ENCODE measurements at places on chromosomes 2 and 18.

DNA sequence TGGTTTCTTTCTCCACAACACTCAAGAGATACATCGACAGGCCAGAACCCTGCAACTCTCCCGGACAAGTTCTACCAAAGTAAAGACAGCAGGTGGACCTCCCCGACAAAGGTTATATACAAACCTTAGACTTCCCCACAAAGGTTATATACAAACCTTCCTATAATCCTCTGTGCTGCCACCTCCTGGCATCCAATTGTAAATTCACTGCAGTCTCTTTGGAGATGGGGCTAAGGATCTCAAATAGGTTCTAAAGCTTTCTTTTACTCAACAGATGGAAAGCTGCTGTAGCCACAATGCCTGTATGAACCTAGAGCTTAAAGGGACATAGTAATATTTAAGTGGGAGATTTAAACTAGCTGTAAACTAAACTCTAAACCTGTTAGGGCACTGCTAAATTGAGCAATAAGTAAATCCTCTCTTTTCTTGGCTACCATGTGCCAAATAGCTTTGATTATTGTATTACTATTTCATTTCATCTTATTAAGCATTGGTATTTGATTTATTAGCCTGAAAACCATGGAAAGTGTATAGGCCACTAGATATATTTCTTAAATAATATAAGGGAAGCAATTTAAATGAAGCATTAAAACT lies 9.8 kb upstream of the MREG start:
- DNase-seq, result peak; percentile 23

- DNase-seq, result no peak
Observed at GRCh38 chr2:33288011-33288410, 188.4 kb upstream of the RASGRP3 start.

- no peak for DNase-seq
Observed at GRCh38 chr2:215611609-215612386, 175.9 kb upstream of the FN1 start.

- DNase-seq, result no peak
Observed at GRCh38 chr2:97908208-97908676, 87.5 kb downstream of the TMEM131 start.

DNA sequence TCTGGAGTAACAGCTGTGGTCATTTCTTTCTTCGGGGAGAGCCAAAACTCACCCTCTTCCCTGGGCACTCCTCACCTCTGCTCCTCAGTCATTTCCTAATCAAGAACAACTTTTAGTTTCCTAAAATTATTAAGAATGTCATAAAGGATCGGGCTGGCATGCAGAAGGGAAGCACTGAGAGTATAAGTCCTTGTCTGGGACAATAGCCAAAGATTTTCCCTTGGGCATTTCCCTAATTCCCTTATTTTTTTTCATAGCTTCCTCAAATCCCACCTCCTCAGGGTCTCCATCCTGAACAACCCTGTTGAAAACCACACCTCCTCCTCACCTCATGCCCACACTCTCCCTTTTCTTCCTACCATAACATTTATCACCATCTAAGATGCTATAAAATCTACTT lies 115.0 kb downstream of the MREG start:
- no peak for DNase-seq

DNA sequence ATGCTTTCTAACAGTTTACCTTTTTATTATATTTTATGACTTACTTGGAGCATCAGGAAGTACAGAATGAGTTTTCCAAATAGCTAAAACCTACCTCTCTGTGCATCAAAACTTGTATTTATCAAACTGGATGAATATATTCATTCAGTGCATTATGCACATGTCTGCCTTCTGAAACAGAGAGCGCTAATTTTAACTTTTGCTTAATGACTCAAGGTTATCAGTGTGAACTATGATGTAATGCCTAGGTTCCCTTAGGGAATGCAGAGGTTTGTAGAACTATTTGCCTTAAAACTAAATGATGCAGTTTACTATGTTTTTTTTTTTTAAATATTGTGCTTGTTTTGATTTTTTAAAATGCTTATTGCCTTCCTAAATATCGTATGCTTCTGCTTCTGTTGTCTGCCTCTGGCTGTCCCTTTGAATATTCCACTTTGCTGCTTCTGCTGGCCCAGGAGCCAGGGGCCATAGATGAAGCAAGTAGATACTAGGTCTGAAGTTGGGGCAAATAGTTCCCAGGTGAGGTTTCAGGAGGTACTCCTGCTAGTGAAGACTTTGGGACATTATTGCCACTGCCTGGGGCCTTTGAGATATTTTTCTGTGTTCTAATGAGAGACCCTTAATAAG lies 16.5 kb downstream of the TMEM178A start:
- DNase-seq, result no peak

- no peak for DNase-seq
Observed at GRCh38 chr18:73638709-73639108, 508.9 kb downstream of the FBXO15 start.

- DNase-seq, result no peak
Observed at GRCh38 chr2:223439184-223439583, 163.0 kb downstream of the SCG2 start.

GRCh38 chr2:37459095-37459981 lies 114.9 kb downstream of the QPCT start:
- DNase-seq, result no peak

DNA sequence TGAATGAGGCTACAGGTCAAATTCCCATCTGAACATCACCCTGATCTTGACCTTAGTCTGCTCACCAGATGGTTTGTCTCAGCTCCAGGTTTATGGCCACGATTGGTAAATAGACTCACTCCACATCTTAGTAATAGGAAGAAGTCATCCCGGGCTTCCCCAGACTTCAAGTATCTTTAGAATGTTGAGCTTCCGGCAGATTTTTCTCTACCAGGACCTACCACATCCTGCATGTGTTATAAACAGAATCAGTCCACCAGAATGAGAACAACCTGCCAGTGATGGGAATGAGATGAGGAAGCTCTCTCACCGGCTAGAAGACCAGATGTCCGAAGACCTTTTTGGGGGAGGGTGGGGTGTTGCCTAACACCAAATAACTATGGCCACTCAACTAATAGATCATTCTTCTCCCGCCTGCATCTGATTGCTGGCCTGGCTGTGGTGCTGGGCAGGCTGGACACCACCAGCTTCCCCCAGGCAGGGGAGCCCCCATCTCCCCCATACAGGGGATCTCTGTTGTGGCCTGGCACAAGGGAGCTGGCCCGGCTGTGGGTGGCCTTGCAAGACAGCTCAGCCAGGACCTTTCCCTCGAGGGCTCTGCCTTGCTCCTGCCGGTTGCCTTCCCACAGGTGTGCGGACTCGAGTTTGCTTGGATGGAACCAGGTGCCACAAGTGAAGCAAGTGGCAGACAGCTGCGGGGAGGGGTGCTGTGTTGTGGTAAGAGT lies 88.5 kb downstream of the SH3RF3 start:
- no peak for DNase-seq

GRCh38 chr2:189933041-189933440 lies 129.5 kb downstream of the MSTN start:
- DNase-seq, result no peak

- no peak for DNase-seq
Observed at GRCh38 chr2:118834901-118835745, 12.3 kb downstream of the EN1 start.

DNA sequence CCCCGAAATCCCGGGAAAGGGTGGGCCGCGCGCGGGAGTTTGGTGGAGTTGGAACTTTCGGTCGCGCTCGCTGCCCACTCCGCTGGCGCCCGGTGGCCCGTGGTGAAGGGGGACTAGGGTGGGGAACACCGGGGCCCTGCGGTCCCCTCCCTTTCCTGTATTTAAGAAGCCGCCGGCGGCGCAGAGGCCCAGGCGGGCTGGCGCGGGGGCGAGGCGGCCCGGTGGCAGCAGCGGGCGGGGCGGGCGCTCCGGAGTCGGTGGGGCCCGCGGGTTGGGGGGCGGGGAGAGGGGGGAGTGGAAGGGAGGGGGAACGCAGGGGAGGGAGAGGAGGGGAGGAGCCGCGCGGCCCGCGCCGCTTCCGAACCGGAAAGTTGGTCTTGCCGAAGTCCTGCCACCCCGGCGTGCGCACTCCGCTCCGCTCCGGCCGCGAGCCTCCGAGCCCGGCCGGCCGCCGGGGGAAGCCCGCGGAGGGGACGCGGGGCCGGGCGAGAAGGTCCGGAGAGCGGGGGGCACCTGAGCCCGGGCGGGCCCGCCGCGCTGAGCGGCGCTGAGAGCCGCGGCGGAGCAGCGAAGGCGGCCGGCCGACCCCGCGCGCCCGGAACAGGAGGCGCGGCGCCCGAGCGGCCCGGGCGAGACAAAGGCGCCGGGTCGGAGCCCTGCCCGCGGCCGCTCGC lies 425 bp upstream of the SALL3 start:
- DNase-seq, result no peak

All from naive thymus-derived CD8-positive, alpha-beta T cell (primary cell).